NCI-H524 treated with DMSO at 0.1 percent for 48 hours (cell line): ENCODE measurements at places on chromosomes 3 and 15.
A peak's percentile ranks its signal among the peaks of the same experiment; 100 is the strongest.

DNA sequence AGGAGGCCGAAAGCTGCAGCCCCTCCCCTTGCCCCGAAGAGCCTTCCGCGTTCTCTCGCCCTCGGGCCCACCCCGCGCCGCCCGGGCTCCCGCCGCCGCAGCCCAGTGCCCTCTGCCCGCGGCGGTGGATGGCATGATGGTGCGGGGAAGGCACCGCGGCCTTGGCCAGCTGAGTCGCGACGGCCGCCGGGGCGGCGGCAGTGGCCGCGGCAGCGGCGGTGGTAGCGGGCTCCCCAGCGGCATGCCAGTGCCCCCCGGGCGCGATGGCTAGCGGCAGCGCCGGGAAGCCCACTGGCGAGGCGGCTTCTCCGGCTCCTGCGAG lies 1.2 kb downstream of the TLNRD1 start:
- DNase-seq, result no peak

GRCh38 chr3:32406486-32407408 lies 15.1 kb downstream of the CMTM7 start:
- DNase-seq, result no peak

GRCh38 chr15:35136321-35137189 lies 51.5 kb upstream of the NANOGP8 start:
- DNase-seq, result no peak

- peak; percentile 36 for DNase-seq
Observed at GRCh38 chr3:21484057-21484827, 266.8 kb downstream of the ZNF385D start.

DNA sequence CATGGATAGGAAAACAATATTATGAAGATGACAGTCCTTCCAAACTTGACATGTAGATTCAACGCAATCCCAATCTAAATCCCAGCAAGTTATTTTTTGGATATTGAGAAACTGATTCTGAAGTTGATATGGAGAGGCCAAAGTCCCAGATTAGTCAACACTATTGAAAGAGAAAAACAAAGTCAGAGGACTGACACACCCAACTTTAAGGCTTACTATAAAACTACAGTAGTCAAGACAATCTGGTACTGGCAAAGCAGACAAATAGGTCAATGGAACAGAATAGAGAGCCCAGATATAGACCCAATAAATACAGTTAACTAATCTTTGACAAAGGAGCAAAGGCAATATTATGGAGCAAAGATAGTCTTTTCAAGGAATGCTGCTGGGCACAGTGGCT lies 119.2 kb upstream of the ASB14 start:
- DNase-seq, result no peak

- DNase-seq, result no peak
Observed at GRCh38 chr3:172513488-172513887, 9.7 kb downstream of the TNFSF10 start.

GRCh38 chr15:66774001-66774814 lies 72.2 kb downstream of the SMAD6 start:
- peak; percentile 13 for DNase-seq

DNA sequence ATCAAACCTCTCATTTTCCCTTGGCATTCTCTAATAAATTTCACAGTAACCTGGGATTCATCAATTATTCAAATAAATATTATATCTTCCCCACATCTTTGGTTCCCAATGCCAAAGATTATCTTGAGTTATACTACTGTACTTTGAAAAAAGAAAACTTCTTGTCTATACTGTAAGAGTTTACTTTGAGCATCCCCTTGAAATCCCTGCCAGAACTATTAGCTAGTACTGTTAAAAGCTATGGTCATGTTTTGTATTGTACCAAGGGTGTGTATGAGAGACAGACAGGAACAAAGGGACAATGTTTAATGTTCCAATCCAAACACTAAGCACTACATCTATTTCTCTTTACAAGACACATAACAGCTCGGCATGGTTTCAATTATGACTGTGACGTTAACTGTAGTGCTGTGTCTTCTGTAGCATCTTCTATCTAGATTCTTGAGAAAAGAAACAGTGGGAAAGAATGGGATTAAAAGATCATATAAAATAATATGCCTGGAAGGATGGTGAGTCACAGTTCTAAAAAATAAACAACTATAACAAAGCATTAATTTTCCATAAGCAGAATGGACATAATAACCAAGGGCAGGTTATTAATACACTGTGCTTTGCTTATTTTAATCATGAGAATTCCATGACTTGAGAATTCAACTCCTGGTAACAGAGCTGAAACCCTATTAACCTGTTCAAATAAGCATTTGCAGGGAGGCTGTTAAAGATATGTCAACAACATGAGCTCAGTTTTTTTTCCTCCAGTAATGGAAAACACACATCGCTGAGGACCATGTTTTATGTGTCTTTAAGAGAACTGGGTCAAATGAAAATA lies 71.1 kb downstream of the ALDH1A2 start:
- no peak for DNase-seq

DNA sequence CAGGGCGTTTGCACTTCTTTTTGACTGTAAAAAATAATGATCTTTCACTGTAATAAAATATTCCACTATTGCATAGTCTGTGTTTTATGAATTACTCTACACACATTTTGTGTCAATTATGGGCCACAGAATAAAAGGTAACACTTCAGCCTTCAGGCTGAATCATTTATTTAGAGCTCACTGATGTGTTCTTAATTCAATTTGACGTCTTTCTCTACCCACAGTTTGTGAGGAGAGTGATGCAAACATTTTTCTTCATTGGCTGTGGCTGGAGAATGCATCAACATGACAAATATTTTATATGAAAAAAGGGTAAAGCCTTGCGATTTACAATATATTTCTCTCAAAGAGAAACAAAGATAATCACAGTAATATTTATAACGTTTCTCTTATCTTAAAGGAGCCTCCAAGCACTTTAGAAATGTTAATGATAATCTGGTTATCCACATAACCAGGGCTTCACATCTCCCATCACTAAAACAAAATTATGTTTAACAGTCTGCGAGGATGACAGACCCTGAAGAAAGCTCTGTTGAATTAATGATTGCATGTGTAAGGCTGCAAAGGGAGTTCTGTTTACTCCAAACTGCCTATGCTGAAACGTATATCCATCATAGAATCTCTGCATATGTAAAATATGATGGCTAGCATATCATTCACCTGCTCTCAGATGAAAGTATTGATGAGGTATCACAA lies 951.3 kb downstream of the ZPLD1 start:
- no peak for DNase-seq

DNA sequence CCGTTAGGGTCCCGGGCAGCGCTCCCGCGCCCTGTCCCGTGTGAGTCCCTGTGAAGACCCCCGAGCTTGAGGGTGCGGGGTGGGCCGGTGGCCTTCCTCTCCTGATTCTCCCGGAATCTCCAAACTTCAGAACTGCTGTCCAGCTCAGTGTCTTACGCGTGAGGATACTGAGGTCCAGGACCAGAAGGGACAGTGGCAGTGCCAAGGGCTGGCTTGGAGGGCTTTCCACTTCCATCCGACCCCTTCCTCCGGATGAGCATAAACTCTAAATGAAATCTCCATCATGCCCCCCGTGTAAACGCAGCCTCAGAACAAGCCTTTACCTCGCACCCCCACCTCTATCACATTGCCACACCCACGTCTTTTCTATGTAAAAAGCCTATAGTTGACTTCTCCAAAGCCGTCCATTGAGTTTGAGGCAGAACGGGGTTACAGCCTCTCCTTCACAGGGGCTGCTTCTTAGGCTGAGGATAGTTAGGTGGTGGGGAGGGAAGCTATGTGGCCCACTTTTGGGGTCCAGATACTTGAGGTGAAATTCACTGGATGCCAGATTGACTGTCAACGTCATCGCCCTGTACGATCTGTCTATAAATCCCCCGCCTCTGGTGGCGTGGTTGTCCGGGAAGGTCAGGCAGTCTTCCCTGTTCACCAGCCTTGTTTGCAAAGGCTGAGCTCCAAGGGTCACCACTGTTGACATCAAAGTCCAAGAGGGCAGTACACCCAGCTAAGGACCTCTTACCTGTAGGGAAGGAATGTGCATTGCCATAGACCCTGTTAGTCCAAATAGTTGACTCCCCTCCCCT lies 1.1 kb downstream of the EDEM1 start:
- DNase-seq, result no peak

- no peak for DNase-seq
Observed at GRCh38 chr3:156655819-156656550, 18.4 kb upstream of the TIPARP start.

- no peak for DNase-seq
Observed at GRCh38 chr3:4052706-4053105, 250.5 kb upstream of the SETMAR start.

DNA sequence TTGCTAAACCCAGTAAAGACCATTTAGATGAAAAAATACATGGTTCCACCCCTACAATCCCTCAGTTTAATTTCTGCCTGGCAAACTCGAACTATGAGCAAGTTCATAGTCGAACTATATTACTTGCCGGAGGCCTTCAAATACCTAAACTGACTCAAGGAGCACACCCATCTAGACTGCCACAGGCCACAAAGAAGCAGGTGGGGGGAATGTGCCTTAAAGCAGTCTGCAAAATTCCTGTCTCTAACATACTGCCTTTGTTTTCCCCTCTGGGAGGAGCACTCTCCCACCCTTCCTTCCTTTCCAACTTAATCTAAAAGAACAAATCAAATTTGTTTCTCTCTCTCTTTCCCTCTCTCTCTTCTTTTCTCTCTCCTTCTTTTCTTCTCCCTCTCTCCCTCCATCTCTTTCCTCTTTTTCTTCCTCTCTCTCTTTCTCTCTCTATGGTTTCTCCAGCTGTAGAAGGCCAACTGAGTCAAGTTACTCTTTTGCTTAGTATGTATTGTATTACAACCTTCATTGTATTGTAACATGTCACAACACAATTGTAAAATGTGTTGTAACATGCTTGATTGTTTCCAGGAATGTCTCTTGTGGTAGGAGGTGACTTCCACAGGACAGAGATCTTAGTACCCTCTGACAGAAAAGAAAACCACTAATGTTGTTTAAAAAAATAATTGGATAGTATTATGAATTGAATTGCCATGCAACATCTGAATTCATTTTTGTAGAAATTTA lies 496.3 kb downstream of the ROBO2 start:
- DNase-seq, result no peak

- no peak for DNase-seq
Observed at GRCh38 chr3:129688271-129688895, 81.9 kb upstream of the PLXND1 start.

DNA sequence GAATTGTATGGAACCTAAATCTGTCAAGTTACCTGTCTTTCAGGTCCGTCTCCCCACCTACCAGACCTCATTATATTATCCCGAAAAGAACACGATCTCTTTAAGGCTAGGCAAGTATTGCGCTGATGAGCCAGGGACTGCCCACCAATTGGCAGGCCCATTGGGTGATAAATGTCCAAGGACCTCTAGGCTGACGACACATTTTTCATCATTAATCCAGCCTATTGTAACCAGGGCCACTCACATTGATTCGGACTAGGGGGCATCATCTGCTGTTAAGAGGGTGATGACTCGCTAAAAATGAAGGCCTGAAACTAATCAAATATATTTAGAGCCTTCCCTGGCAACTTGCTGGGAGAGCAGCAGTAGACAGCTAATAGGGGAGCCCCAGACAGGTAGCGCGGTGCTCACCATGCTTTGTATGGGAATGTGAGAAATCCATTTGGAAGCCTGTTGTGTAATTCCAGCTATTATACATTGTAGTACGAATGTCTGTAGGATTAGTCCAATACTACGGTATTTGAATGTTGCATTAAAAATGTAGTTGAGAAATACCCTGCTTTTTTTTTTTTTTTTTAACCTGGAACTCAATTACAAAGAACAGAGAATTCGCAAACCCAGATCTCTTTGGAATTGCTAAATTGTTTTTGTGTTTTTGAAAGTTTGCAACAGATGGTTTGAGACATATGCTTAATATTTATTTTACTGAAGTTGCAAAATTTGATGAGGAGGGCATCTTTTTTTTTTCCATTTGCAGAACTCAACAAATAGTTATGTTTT lies 156.1 kb downstream of the ROBO2 start:
- no peak for DNase-seq

DNA sequence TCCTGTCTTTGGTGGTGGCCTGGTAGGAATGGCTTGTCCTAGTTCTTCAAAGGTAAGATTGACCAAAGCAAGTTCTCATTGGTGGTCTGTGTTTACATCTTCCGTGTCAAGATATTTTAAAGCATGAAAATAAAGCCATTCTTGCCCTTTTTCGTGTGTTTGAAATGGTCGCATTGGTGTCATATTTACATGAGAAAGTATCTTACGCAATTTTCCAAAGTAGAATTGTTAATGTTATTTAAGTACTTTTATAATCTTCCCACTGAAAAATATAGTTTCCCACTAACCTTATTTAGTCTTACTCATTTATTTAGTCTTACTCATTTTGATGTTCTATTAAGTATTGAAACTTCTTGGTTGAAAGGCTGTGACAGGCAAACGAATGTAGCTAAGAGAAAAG lies 31.0 kb downstream of the NMD3 start:
- DNase-seq, result no peak

GRCh38 chr3:150748684-150749047 lies 14.3 kb downstream of the SIAH2 start:
- DNase-seq, result no peak

GRCh38 chr3:119562307-119562961 lies 3.0 kb upstream of the CD80 start:
- no peak for DNase-seq

DNA sequence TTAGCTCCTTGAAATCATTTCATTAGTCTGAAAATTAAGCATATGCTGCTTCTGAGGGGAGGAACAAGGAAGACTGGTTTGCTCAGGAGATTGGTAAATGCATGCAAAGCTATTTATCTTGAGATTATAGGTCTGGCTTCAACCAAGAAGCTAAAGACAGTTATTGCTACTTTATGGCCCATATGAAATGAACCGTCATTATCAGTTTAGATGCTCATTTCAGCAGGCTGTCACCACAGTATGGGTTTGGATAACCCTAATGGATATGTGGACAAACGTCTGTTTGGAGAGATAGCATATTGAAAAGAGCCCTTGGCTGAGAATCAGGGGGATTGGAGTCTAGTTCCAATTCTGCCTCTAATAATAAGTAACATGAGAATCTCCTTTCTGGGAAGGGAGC lies 922.6 kb downstream of the TUSC7 start:
- peak; percentile 20 for DNase-seq

GRCh38 chr3:13193320-13194284 lies 120.4 kb upstream of the IQSEC1 start:
- no peak for DNase-seq

GRCh38 chr15:78340231-78341056 lies at the start of gene CRABP1:
TSS of gene CRABP1 (plus strand) at chr15:78340353. CDS start at chr15:78340429, 76 bp downstream.
- DNase-seq, result no peak

- DNase-seq, result no peak
Observed at GRCh38 chr3:31695280-31696008, 162.7 kb downstream of the STT3B start.

DNA sequence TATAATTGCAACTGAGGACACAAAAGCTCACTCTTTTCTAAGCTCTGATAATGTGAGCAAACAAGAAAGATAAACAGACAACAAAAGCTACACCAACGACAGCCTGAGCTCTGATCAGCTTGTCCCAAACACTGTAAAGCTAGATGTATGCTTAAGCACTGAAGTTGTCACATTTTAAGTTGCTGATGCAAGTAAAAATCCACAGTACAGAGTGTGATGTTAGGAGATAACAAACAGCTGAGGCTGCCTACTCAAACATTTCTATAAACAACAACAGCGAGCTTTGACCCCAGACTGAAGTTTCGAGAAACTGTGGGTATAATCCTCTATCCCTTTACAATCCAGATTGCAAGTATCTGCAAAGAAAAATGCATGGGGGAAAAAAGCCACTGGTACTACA lies 10.7 kb downstream of the MTHFS start:
- no peak for DNase-seq
